ENCODE measurements at places on chromosomes 7 and 10.

DNA sequence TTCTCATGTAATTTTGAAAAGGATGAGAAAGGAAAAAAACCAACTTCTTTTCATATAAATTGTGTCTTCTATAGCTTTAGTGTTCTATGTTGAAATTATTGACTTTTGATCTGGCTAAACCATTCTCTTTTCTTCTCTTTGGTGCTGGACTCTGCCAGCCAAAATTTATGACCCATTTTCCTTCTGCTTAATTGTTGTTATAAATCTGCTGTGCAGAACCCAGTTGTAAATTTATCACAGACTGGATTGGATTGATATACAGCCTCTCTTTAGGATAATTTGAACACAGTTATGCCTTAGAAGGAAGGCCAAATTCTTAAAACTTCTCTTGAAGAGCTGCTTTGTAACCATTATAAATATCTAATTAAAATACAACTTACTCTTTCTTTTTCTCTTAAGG is 93.8 kb downstream of the PARP12 start:
- no peak for DNase-seq

DNA sequence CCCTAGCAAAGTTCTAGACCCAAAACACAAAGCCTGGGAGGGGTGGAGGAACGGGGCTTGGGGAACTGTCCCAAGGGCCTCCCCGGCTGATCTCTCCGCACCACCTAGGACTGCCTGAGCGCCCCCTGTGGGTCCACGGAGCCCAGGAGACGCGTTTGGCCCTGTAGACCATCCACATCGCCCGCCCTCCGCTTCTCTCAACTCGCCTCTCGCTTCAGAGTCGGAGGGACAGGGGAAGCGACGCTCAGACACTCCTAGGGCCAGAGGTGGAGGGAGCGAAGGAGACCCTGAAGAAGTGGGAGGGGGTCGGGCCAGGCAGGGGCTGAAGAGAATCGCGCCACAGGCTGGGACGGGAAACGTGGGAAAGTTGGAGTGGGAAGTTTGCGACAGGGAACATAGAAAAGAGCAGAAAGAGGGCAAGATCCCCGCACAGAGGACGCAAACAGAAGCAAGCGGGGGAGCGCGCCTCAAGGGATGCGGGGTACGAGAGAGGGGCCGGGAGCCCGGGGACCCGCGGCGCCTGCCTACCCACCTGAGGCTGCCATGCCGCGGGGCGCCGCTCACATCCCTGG is 378 bp downstream of the PIK3AP1 start:
- no peak for DNase-seq

DNA sequence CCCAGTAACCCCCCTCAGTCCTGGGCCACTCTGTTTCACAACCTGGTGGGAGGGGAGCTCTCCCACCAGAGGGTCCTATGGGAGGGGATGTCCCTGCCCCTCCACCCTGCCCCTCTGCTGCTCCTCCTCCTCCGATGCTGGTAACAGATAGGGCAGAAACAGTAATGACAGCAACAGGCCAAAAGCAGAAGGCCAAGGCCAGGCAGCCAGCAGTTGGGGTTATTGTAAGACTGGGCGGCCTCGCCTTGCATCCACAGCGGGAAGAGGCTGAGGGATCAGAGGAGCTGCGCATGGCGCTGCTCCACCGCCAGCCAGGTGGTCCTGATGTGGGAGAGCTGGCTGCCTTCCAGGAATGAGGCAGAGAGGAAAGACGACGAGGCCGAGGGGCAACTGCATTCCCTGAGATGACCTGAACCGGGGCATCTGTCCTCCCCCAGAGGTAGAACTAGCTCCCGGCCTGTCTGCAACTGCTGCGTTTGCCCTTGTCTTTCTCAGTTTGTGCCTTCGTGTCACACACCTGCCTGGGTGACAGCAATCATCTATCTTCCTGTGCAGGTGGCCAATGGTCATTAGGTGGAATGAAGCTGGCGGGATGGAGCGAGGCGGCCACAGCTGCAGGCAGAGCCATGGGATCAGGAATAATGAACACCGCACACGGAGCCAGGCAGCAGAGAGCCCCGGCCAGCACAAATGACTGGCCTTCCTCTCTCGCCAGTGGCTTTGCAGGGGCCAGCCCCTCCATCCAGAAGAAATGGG is 54.0 kb upstream of the CACUL1 start:
- no peak for DNase-seq

GRCh38 chr10:73946253-73947145 is 35.6 kb downstream of the PLAU start:
- DNase-seq: no peak

Measured in amniotic epithelial cell (primary cell).